Activated naive CD8-positive, alpha-beta T cell treated with anti-CD3 and anti-CD28 coated beads, Interleukin-2, amount 50 U/mL, for 24 hours (primary cell): ENCODE measurements at places on chromosomes 4 and X.

- peaks cover 22% of the 10 kb centered on the region for H3K27me3 ChIP-seq
- no peak overlapping the region for H3K4me3 ChIP-seq
- H3K36me3 ChIP-seq, result no peaks in the 10 kb centered on the region
- DNase-seq, result no peak
These were observed 54.5 kb downstream of the TRIM2 start for GRCh38 chr4:153258750-153259149.

- H3K36me3 ChIP-seq, result no peaks in the 10 kb centered on the region
- no peak overlapping the region for H3K27ac ChIP-seq
- DNase-seq, result no peak
- H3K4me1 ChIP-seq, result peaks cover 8% of the 10 kb centered on the region
These were observed 237.8 kb upstream of the PGRMC2 start for GRCh38 chr4:128525387-128525786.

GRCh38 chr4:128858879-128859671, 49.6 kb downstream of the JADE1 start:
- H3K27ac ChIP-seq, result no peak overlapping the region
- H3K4me3 ChIP-seq, result no peak overlapping the region
- peaks cover 49% of the 10 kb centered on the region for H3K4me1 ChIP-seq
- DNase-seq, result no peak
- H3K36me3 ChIP-seq, result peaks cover 64% of the 10 kb centered on the region

DNA sequence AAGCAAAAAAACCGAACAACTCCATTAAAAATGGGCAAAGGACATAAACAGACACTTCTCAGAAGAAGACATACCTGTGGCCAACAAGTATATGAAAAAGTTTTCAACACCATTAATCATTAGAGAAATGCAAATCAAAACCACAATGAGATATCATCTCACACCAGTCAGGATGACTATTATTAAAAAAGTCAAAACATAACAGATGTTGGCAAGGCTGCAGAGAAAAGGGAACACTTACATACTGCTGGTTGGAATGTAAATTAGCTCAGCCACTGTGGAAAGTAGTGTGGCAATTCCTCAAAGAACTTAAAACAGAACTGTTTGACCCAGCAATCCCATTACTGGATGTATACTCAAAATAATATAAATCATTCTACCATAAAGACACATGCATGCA, 436.3 kb downstream of the KLHL13 start:
- H3K36me3 ChIP-seq, result no peaks in the 10 kb centered on the region
- H3K4me3 ChIP-seq, result no peak overlapping the region
- H3K27ac ChIP-seq, result no peak overlapping the region
- no peak for DNase-seq

- H3K36me3 ChIP-seq, result no peaks in the 10 kb centered on the region
- H3K27ac ChIP-seq, result no peak overlapping the region
- no peak overlapping the region for H3K4me3 ChIP-seq
- H3K4me1 ChIP-seq, result peaks cover 18% of the 10 kb centered on the region
- H3K27me3 ChIP-seq, result no peaks in the 10 kb centered on the region
These were observed 12.3 kb upstream of the XPNPEP2 start for GRCh38 chrX:129726307-129727111.

DNA sequence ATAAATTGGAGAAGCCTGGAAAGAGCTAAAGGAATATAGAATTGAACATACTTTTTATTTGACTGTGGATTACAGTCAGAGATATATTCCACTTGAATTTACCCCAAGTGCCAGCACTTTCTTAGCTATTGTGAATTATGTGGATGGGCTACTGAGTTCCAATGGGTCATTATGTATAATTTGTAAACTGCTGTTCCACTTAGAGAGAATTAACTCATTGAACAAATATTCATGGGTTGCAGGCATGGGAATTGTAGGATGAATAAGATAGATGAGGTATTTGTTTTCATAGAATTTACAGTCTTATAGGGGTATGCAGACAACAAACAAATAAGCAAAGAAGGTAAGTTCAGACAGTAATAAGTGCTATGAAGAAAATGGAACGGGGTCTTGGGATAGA, 195.7 kb downstream of the SHROOM3 start:
- no peaks in the 10 kb centered on the region for H3K36me3 ChIP-seq
- H3K27me3 ChIP-seq, result peaks cover 23% of the 10 kb centered on the region
- no peak for DNase-seq
- H3K27ac ChIP-seq, result no peak overlapping the region
- H3K4me1 ChIP-seq, result no peaks in the 10 kb centered on the region
- no peak overlapping the region for H3K4me3 ChIP-seq

DNA sequence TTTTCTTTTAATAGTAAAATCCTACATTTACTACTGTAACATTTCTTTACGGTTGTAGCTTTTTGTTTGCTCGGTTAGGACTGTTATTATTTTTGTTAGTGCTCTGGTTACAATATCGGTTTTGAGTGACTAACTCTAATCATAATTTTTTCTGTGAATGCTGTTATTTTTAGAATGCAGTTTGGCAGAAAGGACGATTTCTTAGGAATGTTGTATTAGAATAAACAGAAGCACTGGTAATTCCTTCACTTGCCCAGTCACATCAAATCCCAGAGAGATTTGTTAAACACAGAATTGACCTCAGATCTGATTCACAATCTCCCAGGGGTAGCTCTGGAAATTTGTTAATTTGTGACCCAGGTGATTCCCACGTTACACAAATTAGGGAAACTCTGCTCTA, 21.7 kb downstream of the DDIT4L start:
- H3K27me3 ChIP-seq, result no peaks in the 10 kb centered on the region
- no peak for DNase-seq
- no peaks in the 10 kb centered on the region for H3K36me3 ChIP-seq
- H3K4me1 ChIP-seq, result peaks cover 4% of the 10 kb centered on the region
- no peak overlapping the region for H3K4me3 ChIP-seq
